ENCODE measurements at places on chromosomes 4 and X. TPM values are rescaled to one million over a fixed set of nuclear protein-coding genes. Genes with fewer than 3 reads are reported as not detected.

Gene BTK
- under 0.01 TPM for total RNA-seq

Gene UCP1
- not detected for total RNA-seq

Gene PCDH18
- total RNA-seq, result 2.8 TPM

Gene BANK1
- total RNA-seq, result 0.49 TPM

Gene STAP1
- not detected for total RNA-seq
